Dorsolateral prefrontal cortex (tissue), 122 donors: ENCODE measurements at places on chromosomes 2 and 18. TPM values are rescaled to one million over a fixed set of nuclear protein-coding genes. Genes with fewer than 3 reads are reported as not detected.

The SYT4 gene
- 108 TPM for total RNA-seq

The BUB1 gene
- 1.5 TPM for total RNA-seq

The CHPF gene
- 35.7 TPM for total RNA-seq

The HOXD8 gene
- total RNA-seq: not detected

The SERPINB11 gene
- not detected for total RNA-seq

The TSN gene
- total RNA-seq: 55.7 TPM

The CWC22 gene
- total RNA-seq: 24.6 TPM

The UGT1A10 gene
- total RNA-seq: not detected

The SLC19A3 gene
- total RNA-seq: 6.3 TPM

The AQP12A gene
- not detected for total RNA-seq

The PLCD4 gene
- 6.7 TPM for total RNA-seq

The FOXD4L1 gene
- total RNA-seq: 1.6 TPM

The CD28 gene
- not detected for total RNA-seq

The COL3A1 gene
- total RNA-seq: 3.8 TPM

The TM4SF20 gene
- not detected for total RNA-seq

The RAB6D gene
- total RNA-seq: 0.84 TPM

The FEV gene
- not detected for total RNA-seq

The TUBA3E gene
- not detected for total RNA-seq

The PDE1A gene
- 57.3 TPM for total RNA-seq

The NPHP1 gene
- total RNA-seq: 9.3 TPM

The CCDC141 gene
- total RNA-seq: 1.3 TPM

The NYAP2 gene
- 6.5 TPM for total RNA-seq

The GPR55 gene
- 0.61 TPM for total RNA-seq

The LAMA1 gene
- 4.6 TPM for total RNA-seq

The ALK gene
- 5.5 TPM for total RNA-seq

The SLC4A5 gene
- 3.5 TPM for total RNA-seq

The SERPINB12 gene
- total RNA-seq: not detected

The KIAA2012 gene
- 3.9 TPM for total RNA-seq

The GULP1 gene
- total RNA-seq: 28.6 TPM

The KCNK3 gene
- 10.0 TPM for total RNA-seq

The IKZF2 gene
- 11.9 TPM for total RNA-seq

The C2orf78 gene
- not detected for total RNA-seq

The DCC gene
- 21.5 TPM for total RNA-seq

The STK16 gene
- total RNA-seq: 25.1 TPM

The CABLES1 gene
- total RNA-seq: 74.6 TPM

The TEX44 gene
- not detected for total RNA-seq
